Nucleus accumbens (tissue), 56 donors: ENCODE measurements at places on chromosomes 4 and X.

DNA sequence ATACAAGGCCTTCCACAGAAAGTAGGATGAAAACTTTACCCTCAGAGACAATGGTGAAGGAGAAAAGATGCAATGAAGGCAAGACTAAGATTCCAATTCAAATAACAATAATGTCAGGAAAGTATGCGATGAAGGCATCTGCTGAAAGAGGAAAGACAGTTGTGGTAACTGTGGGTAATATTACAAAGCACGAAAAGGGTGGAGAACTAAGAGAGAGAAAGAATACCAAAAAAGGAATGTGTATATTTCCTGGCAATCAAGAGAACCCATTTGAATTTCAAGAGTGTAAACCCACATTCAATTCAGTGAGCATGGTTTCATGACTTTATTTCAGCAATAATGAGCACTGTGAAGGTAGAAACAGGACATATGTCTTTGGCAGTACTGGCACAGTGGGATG lies 225.5 kb downstream of the PALLD start:
- DNase-seq, result no peak

DNA sequence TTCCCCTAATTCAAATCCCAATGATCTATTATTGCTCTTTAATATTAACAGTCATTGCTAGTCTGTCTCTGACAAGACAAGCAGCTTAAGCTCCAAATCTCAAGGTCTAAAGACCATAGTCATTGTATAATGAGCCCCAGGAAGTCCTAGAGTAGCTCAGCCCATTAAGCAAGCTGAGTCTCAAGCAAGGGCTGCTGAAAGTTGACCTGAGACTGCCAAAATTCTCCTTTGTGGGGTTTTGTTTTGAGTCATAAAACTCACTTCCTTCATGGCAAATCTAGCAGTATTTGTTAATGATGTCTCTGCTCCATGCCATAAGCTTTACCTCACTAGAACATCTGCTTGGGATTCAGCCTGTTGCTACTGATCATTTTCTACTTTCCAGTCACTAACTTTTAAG lies 313.2 kb downstream of the ANTXR2 start:
- DNase-seq, result no peak

- no peak for DNase-seq
These were observed 120.1 kb downstream of the MANBA start for GRCh38 chr4:102640669-102641068.

- no peak for DNase-seq
These were observed 250.4 kb upstream of the GIMD1 start for GRCh38 chr4:106618956-106619355.

DNA sequence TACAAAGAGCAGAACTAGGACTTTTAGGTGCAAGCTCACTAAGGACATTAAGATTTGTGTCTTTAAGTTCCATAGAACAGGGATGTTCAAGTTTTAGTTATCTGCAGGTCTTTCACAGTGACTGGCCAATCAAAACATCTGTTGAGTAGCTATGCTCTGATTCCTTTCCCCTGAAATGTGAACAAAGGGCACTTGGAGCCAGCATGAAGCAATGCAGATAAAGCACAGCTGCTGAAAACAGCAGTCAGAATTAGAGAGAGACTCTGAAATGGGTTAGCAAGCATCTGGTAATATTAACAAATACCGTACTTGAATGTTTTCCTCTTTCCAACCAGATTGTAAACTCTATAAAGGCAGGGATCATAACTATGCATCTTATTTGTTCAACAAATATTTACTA lies 276.9 kb downstream of the RAB28 start:
- no peak for DNase-seq

GRCh38 chr4:129189630-129190029 lies 93.7 kb downstream of the C4orf33 start:
- no peak for DNase-seq

GRCh38 chr4:160276785-160277325 lies 1174.0 kb downstream of the RAPGEF2 start:
- no peak for DNase-seq

DNA sequence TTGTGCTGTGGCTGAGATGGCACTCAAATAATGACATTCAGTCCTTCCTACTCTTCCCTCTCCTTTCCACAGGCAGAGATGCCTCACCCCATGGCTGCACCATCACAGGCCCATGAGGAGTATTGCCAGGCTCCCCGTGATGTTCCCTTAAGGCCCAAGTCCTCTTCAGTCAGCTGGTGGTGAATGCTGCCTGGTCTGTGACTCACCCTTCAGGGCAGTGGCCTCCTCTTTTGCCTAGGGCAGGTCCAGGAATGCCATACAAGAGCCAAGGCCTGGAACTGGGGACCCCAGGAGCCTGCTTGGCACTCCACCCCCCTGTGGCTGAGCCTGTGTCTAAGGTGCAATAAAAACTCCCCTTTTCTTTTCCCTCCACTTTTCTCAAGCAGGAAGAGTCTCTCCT lies 144.2 kb upstream of the GEMIN8 start:
- DNase-seq, result no peak

DNA sequence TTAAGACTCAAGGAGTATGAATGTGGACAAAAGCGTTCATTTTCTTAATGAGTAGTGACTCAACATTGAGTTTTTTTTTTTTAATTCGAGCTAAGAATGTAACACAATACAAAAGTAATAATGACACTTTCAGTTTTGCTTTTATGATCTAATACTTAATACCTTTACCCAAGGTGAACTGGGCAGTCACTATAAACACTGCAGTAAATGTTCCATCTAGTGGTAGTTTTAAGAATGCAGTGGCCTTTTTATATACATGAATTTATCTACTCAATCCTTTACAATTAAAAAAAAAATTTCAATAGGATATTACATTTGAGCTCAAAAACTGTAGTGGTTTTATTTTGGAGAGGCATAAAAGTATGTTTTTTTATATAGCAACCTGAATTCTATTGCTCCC lies 33.9 kb downstream of the PDK3 start:
- no peak for DNase-seq

GRCh38 chrX:153732401-153732800 lies 7.7 kb downstream of the ABCD1 start:
- DNase-seq, result no peak

GRCh38 chr4:155411546-155411945 lies 34.8 kb upstream of the MAP9 start:
- no peak for DNase-seq

DNA sequence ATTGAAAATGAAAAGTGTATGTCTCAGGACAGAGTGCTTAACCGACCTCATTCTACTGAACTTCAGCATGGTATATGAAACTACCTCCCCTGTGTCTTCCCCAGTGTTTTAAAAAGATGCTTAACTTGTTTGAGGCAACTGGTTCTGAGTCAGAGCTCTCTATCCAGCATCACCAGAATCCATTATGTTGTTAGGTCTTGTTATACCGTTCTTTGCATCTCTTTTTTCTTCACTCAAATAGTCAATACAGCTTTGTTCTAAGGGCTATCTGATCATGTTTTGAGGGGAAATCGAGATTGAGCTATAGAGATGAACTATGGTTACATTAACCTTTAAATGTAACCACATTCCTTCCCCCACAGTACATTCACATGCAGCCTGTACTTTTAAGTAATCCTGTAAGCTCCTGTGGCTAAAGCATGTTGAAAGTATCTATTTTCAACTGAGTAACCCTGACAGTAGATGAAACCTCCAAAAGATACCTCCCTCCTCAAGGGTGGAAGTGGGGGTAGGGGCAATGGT lies 514.4 kb downstream of the RPA4 start:
- no peak for DNase-seq
